AML-193 (cell line): ENCODE measurements at places on chromosomes 7 and 10.

GRCh38 chr10:59055045-59055444, 121.4 kb upstream of the PHYHIPL start:
- DNase-seq = no peak

DNA sequence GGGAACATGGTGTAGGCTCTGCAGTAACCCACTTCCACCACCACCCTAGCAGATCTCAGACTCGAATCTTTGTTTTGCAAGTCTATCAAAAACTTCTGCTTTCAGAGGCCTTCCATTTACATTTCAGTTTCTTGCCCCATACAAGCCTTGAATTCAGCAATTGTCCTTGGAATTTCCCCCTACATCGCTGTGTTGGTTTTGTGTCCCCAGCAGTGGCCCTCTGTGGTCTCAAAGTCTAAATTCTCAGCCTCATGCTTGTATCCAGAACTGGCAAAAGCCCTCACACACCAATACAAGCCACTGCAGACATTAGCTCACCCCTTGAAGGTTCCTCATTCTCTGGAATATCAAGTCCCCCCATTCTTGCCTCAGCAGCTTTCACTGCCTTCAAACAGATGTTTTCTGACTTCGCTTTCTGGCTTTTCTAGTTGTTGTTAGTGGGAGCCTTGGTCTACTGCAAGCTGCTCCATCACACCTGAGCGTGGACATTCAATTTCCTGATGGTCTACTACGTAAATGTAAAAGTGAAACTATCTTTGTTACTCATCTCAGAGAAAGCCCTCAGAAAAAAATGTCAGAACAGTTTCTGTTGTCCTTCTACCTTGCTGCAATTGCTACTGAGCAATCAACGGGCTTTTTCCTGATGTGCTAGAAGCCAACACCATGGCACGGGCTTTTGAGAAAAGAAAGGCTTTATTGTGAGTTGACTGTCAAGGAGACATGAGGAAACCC, 1.8 kb upstream of the NUB1 start:
- peak; percentile 69 for DNase-seq

- no peak for DNase-seq
These were observed 9.0 kb downstream of the PTF1A start for GRCh38 chr10:23200997-23201652.

DNA sequence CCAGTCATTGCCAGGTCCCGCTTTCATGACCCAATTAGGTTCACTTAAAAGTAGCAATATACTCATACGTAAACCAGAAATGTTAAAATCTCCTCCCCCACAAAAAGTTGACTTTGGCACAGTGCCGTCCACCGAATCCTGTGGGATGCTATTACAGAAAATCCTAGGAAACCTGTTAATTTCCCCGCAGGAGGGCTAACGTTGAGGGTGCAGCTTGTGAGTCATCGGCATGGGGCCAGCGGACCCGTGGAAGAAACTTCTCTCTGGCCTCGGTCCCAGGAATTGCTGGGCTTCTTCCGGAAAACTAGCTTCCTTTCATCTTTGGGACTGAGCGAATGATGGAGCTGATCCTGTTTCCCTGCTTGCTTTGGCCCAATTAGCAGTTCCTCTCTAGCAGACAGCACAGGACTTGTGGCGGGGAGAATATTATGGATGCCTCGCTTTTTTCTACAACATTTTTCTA, 13.5 kb downstream of the CRYGN start:
- no peak for DNase-seq

DNA sequence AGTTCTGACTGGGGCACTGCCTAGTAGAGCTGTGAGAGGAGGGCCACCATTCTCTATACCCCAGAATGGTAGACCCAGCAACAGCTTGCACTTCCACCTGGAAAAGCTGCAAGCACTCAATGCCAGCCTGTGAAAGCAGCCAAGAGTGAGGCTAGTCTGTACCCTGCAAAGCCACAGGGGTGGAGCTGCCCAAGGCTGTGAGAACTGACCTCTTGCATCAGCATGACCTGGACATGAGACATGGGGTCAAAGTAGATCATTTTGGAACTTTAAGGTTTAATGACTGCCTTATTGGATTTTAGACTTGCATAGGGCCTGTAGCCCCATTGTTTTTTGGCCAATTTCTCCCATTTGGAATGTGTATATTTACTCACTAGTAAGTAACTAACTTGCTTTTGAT, 206.3 kb downstream of the TPK1 start:
- no peak for DNase-seq

DNA sequence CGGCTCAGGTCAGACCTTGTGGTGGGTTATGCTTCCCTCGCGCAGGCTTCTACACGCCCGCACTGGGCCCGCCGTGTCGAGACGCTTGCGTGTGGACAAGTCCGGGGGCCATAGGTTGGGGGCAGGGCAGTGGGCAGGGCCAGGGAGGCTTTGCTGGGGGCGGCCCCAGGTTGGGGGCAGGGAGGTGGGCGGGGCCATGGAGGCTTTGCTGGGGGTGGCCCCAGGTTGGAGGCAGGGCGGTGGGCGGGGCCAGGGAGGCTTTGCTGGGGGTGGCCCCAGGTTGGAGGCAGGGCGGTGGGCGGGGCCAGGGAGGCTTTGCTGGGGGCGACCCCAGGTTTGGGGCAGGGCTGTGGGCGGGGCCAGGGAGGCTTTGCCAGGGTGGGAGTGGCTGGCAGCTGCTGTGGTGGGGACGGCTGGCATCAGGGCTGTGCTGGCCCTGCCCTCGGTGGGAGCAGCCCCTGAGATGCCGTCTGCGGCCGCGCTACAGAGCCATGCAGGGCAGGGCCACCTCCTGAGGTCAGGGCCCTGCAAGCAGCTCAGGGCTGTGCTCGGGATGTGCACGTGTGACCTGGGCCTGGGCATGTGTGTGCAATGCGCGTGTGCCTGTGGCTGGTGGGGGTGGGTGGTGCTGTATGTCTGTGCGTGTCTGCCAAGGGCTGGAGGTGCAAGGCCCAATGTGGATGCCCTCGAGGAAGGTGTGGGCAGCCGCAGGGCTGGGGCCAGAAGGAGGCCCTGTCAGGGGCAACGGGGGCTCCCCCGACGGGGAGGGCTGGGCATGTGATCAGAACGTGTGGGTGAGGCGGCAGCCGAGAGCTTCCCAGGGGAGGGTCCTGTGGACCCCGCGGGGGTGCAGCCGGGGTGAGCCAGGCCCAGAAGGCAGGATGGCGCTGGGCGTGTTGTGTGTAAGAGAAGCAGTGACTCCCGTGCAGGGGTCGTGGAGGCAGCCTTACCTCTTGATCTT, 72.5 kb upstream of the NKX6-2 start:
- no peak for DNase-seq

GRCh38 chr10:68870545-68871104, 30.5 kb upstream of the DDX50 start:
- DNase-seq = no peak

- DNase-seq = no peak
These were observed 283.3 kb downstream of the TNS3 start for GRCh38 chr7:47298636-47299035.

- DNase-seq = no peak
These were observed 42.3 kb upstream of the MSRB2 start for GRCh38 chr10:23053036-23053435.
